ENCODE measurements at places on chromosomes 6 and 20.

GRCh38 chr20:445514-446336 is 16.6 kb downstream of the TBC1D20 start:
- no peak for DNase-seq

DNA sequence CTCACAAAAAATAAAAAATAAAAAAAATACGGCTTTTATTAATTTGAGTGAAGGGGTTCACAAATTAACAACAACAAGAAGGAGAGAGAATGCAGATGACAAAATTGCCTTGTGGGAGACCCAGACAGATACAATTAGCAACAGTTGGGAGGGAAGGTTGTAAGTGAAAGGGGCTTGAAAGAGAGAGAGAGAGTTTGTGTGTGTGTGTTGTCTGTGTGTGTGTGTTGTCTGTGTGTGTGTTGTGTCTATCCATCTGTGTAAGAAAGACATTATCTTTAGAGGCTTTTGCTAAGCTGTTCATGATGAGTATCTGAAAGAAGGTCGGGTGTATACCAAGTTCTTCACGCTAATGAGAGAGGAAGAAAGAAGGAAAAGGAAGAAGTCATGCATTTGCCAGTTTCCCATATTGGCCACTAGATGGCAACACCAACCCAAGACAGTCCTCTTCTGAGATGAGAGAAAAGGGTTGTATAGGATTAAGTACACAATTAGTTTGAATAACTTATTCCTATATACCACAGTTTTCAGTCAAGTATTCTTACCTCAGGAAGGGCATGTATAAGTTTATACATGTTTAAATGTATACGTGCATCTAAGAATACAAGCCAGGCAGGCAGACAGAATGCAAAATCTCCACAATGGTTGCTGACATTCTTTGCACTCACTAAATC is 63.7 kb upstream of the CD2AP start:
- DNase-seq, result peak; percentile 23

DNA sequence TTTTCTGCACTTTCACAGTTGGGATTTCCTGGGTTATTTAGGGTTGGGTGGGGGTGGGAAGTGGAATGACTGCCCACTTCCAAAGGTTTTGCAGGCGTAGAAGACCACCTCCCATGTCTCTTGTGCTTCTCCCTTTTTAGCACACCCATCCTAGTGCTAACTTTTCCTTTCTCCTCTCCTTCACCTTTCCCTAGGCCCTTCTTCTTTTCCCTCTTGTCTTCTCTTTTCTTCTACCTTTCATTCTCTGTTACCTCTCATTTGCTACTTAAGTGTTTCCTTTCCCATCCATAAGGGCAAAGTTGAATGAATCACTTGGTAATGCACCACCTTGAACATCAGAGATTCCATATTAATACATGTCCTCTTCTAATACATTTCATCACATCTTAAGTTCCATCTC is 105.0 kb upstream of the ZNF184 start:
- DNase-seq, result no peak

DNA sequence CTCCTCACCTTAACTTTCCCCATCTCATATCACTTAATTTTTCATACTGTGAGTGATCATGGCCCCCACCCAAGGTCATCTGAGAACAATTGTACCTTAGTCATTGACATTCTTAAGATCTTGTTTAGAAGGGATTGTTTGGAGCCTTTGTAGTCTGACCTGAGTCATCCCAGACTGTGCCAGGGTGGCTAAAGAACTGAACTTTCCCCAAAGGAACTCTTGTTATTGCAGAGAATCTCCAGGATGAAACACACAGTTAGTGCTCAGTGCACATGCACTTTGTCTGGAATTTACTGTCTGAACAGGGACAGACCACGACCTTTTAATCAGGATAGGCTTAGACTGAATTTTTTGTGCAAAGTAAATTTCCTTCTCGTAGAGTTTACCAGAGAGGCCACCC is 112.6 kb upstream of the CCN2 start:
- DNase-seq, result peak; percentile 47

Measured in AG04450 (cell line).